ENCODE measurements at places on chromosomes 2 and 18.

- DNase-seq, result no peak
Observed at GRCh38 chr2:208326016-208326415, 60.0 kb downstream of the PIKFYVE start.

GRCh38 chr18:67845035-67845434 lies 328.5 kb upstream of the DSEL start:
- no peak for DNase-seq

DNA sequence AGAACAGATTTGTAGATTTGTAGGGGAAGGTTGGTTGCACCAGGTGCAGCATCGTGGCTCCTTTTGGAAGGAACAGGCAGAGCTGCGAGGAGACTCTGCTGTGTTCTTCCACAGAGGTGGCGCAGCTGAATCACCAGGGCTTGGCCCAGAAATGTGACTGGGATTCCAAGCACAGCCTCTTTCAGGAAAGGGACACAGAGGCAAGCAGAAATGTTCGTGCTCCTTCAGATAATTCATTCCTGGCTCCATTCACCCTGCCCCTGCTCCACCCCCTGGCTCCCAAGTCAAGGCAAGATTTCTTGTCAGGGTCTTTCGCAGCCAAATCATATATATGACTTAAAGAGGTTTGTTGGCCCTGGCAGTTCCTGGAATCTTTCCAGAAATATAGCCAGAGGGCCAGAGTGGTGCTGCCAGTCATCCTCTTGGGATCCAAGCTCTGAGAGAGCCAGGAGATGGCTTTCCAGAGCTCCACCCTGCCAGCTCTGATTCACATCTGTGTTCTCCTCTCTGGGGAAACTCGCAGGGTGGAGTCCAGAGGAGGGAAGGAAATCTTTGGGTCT lies 203.9 kb upstream of the TANK start:
- no peak for DNase-seq

- peak; percentile 41 for DNase-seq
Observed at GRCh38 chr2:70181363-70181956, 9.4 kb downstream of the C2orf42 start.

DNA sequence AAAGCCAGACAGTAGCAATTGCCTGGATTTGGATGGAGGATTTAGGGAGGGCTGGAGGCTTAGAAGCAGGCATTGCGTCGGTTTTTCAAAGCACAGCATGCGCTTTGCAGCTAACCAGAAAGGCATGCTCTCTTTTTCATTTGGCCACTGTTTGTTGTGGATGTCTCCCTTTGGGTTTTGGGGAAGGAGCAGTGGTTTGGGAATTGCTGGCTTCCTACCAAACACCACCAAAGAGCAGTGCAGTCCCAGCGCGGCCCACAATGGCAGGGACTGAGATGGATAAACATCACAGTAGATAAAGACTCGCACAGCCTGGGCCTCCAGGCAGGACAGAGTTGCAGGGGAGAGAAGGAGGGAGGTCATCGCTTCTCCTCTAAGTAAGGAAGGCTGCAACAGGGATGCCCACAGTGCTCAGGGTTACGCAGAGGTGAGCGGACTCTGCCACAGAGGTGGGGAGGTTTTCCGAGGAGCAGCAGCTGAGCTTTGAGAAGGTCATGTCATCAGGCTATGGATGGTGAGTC lies 148.5 kb downstream of the MYT1L start:
- no peak for DNase-seq

DNA sequence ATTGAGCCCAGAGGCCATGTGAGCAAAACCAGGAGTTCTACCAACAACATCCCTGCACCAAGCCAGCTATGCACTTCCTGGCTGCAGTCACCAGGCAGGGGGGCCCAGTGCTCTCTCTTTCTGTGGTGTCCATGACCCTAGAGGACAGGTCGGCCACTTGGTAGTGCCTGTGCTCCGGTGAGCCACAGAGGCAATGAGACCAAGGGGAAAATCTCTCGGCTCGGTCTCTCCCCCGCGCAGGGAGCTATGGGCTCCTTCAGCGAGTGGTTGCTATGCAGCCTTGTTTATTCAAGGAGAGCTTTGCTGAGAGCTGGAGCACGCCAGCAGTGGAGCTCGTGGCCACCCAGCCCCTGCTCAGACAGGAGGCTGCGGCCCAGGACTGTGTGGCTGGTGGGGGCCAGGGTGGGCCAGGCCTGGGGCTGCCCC lies at the start of gene TOGARAM2:
TSS of gene TOGARAM2 (plus strand) at position 283 of the 426 bp plus-strand sequence. CDS start 13,537 bp downstream, outside the sequence.
- no peak for DNase-seq

GRCh38 chr2:3430172-3430571 lies 50.7 kb downstream of the TRAPPC12 start:
- DNase-seq, result no peak

- DNase-seq, result no peak
Observed at GRCh38 chr18:48170651-48171050, 238.5 kb downstream of the ZBTB7C start.

- DNase-seq, result no peak
Observed at GRCh38 chr18:23137788-23138216, 2.5 kb downstream of the CABLES1 start.

DNA sequence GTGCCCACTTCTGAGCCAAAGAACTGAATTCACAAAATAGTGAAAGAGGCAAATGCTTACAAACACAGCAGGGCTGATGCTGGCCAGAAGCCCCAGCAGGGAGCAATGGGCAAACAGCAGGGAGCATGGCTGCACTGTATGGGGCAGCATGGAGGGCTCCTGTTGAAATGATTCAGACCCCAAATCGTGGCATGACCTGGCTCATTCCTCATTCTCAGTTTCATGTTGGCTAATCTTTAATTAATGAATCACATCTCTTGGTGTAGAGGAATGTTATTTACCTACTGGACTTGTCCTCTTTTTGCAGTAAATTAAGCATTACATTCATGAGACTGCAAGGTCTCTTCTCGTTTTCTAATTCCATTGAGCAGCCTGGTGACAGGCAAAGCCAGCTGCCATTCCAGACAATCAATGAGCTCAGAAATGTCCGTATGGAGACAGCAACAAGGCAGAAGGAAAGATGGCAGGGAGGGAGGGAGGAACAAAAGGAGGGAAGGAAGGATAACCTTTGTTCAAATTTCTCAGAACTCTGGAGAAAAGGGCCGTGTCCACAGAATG lies 84.9 kb upstream of the ST8SIA3 start:
- DNase-seq, result no peak

- DNase-seq, result no peak
Observed at GRCh38 chr2:216031960-216032689, 18.8 kb upstream of the MREG start.
